ENCODE measurements at places on chromosomes 7 and 10.
A peak's percentile ranks its signal among the peaks of the same experiment; 100 is the strongest.

- no peak for DNase-seq
Observed at GRCh38 chr10:119025776-119026175, 3.7 kb upstream of the NANOS1 start.

DNA sequence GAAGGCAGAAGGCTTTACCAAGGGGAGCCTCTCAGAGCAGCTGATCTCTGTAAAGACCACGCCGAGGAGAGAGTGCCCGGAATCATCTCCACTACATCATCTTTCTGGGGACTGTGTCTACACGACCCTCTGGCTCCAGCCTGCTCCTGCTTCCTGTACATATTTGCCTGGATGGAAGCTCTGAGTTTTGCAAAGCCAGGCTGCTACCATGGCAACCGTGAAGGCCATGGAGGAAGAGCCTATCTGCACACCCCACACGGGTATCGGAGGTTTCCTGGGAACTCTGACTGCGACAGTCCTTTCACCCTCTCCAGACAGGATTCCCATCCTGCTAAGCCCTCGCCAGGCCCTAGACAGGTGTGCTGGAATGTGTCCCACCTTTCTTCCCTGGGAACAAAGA is 83.4 kb upstream of the TNRC18 start:
- no peak for DNase-seq

- no peak for DNase-seq
Observed at GRCh38 chr10:124735491-124736286, 8.5 kb downstream of the FAM53B start.

GRCh38 chr7:158251061-158251965 is 336.3 kb downstream of the PTPRN2 start:
- DNase-seq = no peak

DNA sequence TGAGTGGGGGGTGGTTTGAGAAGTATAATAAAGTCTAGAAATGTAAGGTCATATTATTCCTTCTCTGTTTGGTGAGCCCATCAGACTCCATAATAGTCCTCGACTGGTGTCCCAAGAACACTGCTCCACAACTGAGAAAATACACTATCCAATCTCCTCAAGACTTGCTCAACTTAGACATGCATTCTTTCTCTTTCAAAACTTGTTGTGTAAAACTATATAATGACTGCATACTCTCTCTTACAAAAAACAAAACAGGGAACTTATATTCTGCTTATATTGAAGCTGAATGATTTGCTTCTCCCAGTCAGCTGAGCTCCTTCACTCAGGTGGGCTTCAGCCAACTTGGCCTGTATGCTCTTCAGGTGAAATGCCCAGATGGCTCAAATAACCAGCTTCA is 204.7 kb downstream of the ZNF365 start:
- DNase-seq = no peak

GRCh38 chr7:31476073-31476745 is 37.7 kb upstream of the ITPRID1 start:
- peak; percentile 2 for DNase-seq

GRCh38 chr10:49442863-49443262 is 47.0 kb upstream of the DRGX start:
- no peak for DNase-seq

GRCh38 chr7:87210506-87210905 is 9.0 kb downstream of the TMEM243 start:
- DNase-seq = no peak
